ENCODE measurements at places on chromosomes 12 and 14.

DNA sequence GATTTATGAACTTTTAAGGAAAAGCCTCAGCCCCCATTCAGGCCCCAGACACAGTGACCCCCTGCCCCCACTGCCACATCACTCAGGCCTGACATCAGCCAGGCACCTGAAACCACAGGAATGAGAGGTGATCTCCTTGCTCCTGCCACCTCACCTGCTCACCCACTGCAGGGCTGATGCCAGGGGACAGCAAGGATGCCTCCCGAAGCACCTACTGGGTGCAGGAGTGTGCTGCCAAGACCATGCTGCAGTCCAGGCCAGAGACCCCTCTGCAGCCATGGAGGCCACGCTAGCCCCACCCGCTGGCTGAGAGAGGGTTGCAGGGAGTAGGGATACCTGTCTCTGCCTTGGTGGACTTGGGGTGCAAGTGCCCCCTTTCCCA is 18.6 kb upstream of the KRT7 start:
- no peak for DNase-seq

GRCh38 chr12:1544996-1545700 is 49.2 kb downstream of the FBXL14 start:
- DNase-seq: no peak

GRCh38 chr12:125183187-125184067 is 118.2 kb downstream of the AACS start:
- peak; percentile 20 for DNase-seq

DNA sequence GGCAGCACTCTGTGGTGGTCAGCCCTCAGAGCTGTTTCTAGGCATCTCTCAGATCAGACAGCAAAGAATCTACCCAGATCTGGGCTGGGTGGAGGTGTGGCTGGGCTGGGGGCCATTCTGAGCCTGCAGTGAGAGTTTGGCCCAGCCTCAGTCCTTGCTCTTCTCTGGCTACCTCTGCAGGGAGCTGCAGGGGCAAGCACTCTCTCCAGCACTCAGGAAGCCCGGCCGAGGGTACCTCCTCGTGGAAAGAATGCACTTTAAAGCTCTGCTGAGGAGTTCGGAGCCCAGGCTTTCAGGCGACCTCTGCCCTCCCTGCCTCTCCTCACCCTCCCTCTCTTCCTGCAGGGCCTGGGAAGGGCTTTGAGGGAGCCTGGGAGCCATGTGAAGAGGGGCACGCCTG is 31.2 kb downstream of the IL31 start:
- no peak for DNase-seq

- no peak for DNase-seq
Observed at GRCh38 chr12:45389426-45389825, 173.5 kb downstream of the ANO6 start.

DNA sequence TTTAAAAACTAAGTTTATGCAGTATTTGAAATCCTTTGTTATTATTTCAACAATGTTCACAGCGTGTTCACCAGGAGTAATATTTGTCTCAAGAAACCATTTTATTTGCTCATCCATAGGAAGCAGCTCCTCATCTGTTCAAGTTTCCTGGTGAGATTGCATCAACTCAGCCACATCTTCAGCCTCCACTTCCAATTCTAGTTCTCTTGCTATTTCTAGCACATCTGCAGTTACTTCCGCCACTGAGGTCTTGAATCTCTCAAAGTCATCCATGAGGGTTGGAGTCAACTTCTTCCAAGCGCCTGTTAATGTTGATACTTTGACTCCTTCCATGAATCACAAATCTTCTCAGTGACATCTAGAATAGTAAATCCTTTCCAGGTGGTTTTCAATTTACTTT is 18.0 kb downstream of the CLEC9A start:
- DNase-seq: no peak

- DNase-seq: no peak
Observed at GRCh38 chr12:3624273-3624672, 128.6 kb downstream of the CRACR2A start.

DNA sequence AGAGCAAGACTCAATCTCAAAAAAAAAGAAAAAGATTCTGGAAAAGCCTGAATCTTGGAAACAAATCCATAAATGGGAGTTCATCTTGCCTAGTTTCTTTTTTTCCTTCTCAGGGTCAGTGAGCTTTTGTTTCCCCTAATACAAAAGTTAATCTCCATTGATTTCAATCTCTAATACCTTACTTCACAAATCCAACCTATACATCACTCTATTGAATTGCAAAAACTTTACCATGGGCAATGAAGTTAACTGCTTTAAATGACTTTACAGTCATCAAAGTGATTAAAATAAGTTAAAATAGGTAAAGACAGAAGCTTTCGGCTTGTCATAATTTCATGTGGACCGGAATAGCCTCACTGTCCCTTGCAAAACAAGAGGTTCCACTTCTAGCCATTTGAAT is 1012.7 kb upstream of the SEL1L start:
- no peak for DNase-seq

DNA sequence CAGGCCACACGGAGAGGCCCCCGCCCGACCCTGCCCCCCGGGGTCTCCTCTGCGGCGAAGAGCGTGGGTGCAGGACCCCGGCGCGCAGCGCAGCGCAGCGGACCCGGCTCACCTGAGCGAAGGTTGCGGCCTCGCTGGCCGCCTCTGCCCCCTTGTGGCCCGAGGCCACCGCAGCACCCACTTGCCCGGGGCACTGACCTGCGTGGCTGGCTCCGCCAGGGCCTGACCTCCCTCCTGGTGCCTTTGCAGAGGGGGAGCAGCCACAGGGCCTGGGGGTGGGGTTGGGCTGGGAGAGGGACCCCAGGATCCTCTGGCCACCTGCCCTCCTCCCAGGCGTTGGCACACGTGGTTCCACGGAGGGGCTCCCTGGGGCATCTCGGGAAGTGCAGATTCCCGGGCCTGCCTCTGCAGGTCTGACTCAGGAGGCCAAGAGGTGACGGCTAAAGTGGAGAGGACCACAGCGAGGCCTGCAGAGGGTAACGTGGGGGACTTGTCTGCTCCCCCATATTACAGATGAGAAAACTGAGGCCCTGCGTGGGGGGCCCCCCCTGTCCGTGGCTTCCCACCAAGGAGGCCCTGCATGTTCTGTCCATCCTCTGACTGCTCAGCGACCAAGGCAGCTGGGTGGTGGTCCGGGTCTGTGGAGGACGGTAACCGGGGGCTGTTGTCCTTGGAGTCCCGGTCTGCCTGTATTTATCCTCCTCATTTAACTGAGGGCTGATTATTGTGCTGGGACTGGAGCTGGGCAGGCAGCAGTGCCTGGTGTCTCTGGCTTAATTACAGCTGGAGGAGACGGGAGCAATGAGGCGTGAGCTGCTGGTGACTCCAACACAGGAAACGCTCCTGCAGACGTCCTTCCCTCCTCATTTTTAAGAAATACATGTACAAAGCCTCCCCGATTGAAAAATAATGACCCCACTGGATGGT is 67.9 kb upstream of the BEGAIN start:
- no peak for DNase-seq

GRCh38 chr14:22434030-22434429 is 155.0 kb downstream of the DAD1 start:
- DNase-seq: no peak

GRCh38 chr12:14362352-14362751 is 3.1 kb upstream of the ATF7IP start:
- DNase-seq: no peak

- no peak for DNase-seq
Observed at GRCh38 chr14:61754627-61755381, 7.4 kb upstream of the SNAPC1 start.

GRCh38 chr12:3218228-3219171 is 141.3 kb downstream of the TSPAN9 start:
- no peak for DNase-seq

- DNase-seq: no peak
Observed at GRCh38 chr14:85963486-85963885, 433.5 kb downstream of the FLRT2 start.

DNA sequence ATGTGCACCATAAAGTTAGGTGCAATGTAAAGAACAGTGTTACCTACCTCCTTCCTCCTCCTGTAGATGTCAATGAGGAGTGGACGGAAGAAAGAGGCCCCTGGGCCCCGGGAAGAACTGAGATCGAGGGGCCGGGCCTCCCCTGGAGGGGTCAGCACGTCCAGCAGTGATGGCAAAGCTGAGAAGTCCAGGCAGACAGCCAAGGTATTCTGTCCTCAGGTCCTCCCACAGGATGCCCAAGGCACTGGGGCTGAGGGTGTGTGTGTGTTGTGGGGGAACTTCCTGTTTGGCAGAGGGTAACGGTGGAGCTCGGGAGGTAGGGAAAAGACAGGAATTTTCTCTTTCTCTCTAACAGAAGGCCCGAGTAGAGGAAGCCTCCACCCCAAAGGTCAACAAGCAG is 6.4 kb downstream of the ATN1 start:
- DNase-seq: no peak

DNA sequence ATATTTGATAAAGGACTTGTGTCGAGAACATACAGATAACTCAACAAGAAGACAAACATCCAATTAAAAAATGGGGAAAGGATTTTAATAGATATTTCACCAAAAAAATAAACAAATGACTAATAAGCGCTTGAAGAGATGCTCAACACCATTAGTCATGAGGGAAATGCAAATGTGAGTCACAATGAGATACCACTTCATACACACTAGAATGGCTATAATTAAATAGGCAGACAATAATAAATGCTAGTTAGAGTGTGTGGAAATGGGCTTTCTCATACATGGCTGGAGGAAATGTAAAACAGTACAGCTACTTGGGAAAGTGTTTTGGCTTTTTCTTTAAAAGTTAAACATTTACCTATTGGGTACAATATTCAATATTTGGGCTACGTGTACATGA is 34.8 kb downstream of the DLK1 start:
- DNase-seq: no peak

DNA sequence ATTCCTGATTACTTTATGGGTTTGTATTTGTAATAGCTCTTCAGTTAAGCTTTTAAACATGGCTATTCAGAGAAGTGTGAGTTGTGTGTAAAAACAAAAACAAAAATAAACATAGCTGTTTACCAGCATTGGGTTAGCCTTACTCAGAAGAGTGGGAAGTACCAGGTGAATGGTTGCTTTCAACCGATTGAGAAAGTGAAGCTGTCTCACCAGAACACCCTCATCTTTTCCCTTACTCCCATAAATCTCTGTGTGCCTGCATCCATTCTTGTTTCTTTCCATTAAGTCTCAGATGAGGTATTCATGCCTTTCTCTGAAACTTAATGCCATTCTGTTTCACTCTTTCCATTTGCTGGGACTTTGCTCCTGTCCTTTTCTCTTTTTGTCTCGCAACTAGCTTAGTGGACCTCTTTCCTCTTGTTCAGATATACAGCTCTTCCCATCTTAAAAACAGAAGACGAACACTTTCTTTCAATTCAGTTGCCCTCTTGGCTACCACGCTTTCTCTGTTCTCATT is 10.7 kb downstream of the BORCS5 start:
- no peak for DNase-seq

GRCh38 chr14:86575141-86575540 is 1045.2 kb downstream of the FLRT2 start:
- no peak for DNase-seq

DNA sequence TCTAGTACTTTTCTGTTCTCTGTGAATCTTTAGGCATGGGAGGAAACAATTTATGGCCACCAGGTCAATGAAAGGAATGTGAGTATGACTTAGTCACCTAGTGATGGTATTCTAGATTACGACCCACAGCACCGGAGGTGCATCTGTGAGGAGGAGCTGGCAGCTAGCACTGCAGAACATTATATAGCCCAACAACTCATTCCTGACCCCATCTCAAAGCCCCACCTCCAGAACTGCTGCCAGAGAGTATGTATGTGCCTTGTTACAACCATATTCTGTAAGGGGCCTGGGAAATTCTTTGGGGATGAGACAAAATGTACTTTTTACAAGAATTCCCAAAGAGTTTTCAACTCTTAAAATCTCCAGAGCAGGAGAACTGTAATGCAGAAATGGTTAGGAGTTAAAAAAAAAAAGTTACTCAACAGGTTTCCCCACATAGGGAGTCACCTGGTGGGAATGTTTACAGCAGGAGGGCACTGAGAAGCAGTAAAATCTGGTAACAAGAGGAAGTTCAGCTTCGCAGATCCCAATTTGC is 34.9 kb upstream of the CERS5 start:
- DNase-seq: no peak

DNA sequence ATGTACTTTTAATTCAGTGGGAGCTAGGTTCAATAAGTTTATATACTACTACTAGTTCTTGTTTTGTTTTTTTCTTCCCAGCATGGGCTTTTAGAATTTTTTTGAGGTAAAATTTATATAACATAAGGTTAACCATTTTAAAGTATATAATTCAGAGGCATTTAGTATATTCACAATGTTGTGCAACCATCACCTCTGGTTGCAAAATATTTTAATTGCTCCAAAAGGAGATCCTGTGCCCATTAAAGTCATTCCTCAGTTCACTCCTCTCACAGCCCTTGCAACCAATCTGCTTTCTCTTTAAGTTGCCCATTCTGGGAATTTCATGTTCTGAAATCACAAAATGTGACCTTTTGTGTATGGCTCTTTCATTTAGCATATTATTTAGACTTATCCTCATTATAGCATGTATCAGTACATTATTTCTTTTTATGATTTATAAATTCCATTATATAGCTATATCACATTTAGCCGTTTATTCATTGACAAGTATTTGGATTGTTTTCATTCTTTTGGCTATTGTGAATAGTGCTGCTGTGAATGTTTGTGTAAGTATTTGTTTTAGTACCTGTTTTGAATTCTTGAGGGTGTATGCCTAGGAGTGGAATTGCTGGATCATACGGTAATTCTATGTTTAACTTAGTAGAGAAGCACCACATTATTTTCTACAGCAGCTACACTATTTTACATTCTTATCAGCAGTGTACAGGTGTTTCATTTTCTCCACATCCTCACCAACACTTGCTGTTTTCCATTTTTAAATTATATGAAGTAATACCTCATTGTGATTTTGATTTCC is 59.1 kb downstream of the ARHGAP5 start:
- no peak for DNase-seq

DNA sequence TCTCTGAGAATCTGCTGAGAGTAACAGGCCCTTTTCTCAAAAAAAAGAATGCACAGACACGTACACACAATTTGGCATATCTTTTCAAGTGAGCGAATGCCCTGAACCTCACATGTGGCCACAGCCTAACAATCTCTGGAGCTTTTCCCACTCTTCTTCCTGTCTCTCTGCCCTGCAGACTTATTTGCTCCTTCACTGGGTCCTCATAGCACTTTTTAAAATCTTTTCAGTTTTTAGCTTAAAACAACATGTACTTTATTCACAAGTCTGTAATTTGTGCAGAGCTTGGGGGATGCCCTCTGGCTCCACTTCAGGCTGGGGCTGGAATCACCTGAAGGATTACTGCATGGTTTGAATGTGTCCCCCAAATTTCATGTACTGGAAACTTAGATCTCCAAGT is 9.0 kb downstream of the MAP1LC3B2 start:
- no peak for DNase-seq

DNA sequence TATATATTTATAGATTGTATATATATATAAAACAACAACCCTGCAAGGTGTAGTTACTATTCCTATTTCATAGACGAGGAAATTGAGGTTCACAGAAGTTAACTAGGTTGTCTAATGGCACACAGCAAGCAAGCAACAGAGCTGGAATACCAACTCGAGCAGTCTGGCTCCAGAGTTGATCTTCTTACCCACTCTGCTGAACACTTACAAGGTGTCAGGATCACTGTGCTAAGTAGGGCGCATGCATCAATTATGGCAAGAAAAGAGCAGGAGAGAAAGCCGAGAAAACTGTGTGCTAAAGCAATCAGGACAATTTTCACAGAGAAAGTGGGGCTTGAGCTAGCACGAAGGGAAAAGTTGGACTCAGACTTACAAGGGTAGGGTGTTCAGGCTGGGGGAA is 15.9 kb upstream of the ARMH4 start:
- no peak for DNase-seq

- no peak for DNase-seq
Observed at GRCh38 chr12:6278439-6279255, 31.8 kb upstream of the PLEKHG6 start.

GRCh38 chr14:101821528-101821927 is 60.0 kb downstream of the PPP2R5C start:
- no peak for DNase-seq

All from SHP77 treated with DMSO at 0.1 percent for 48 hours (cell line).